ENCODE measurements at places on chromosomes 4 and X.

DNA sequence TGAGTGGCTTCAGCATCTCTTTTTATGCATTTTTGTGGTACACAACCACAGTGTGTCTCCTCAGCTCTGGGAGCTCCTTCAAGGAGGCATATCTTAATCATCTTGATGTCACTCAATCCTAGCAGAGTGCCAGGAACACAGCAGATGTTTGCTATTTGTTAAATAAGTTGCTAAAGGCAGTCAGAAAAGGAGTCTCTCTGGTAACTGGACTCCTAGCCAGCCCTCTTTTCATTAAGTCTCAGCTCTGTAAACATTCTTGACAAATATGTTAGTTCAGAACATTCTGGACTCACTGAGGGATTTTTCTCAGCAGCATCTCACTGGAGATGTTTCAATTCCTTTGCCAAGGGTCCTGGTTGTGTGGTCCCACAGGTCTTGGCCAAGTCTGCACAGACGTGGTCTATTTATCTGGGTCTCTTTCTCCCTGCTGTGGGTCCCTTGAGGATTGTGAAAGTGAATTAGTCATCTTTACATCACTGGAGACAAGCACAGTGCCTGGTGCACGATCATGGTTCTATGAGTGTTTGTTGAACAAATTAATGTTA is 20.3 kb upstream of the FAM9C start:
- peak; percentile 53 for DNase-seq

DNA sequence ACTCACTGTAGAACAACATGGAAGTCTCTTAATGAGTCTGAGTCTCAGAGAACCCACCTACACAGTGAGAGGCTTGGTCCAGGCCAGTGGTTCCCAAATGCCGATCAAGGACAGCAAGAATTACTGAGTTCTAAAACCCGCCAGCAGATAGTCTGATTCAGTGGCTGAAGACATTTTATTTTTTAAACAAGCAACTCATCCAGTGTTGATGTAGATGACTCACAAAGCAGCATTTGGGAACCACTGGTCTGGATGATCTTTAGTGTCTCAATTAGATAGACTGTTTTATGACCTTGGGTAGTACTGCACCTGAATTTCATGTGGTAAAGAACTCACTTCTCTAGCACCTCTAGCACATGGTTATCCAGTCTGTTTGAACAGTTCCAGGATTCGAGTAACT is 193.6 kb downstream of the FBXW7 start:
- no peak for DNase-seq

DNA sequence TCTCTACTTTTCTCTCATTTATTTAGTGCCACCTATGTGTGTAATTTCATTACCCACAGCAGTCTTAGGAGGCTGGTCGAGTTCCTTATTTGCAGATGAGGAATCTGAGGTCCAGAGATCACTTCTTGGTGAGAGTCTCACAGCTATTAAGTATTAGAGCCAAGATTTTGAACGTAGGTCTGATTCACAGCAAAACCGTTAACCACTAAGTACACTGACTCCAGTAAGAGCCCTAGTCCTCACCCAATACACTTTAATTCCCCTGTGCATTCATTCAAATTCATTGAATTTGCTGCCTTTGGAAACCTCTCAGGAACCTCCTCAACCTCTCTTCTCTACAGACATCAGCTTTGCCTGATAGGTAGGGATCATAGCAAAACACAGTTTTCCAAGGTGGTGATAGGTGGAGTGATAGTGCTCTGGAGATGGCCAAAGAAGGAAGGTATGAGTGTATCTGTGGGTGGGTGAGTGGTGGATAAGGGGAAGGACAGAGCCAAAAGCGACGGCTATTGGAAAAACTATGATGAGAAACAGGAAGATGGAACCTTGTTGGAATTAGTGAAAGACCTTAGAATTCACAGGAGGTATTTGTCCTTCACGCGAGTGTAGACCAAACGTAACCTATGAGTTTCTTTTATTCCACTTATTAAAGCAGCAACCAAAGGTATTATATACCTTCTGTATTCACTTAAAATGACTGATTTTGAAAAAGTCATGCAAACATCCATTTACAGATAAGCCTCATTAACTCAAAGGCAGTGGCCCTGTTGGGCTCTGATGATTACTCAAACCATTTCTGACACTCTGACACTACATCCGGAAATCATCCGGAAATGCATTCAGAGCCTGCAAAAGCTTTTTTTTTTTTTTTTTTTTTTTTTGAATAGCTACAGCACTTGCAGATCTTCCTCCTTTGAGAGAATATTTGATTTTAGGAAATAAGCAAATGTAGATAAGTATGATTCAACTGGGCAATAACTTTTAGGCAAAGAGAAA is 6.3 kb downstream of the FMR1 start:
- DNase-seq = no peak

DNA sequence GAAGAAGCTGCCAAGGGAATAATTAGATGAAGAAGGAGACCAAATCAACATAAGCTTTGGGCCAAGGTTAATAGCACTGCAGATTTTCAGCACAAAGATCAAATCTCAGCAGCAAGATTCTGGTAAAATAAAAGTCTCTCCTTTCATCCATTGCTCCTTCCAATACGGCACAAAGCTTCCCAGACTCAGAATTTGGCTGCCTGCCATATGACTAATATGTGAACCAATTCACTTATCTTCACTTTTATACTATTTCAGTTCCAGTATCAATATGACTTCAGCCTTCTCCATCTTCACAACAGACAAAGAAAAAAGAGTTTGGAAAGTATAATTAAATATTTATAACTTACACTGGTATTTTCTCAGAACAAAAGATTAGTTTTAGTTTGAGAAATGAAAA is 978.3 kb upstream of the GRID2 start:
- no peak for DNase-seq

DNA sequence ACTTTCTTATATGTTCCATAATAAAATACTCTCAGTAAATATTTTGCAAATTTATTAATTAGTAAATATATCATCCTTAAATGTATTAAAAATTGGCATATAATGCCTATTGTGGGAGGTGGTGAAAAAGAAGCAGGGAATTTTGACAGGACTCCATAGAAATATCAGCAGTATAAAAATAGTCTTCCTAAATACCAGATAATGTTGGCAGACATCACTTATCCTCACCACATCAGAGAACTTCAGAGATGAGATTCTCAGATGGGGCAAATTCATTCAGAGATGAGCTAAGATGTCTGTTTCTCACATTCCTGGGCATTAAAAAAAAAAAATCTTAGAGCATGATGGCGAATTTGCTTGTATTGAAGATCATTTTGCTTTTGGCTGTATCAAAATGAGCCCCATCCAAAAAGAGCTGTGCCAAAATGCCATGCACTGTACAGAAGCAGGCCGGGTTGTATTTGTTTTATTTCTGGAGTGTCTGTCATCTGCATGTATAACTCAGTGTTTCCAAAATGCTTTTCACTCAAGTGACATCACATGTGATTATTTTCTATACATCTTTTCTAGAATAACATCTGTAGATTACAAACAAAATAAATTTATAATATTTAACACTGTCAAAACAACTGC is 41.7 kb downstream of the ATP8A1 start:
- no peak for DNase-seq

GRCh38 chr4:15753786-15754185 is 24.3 kb upstream of the CD38 start:
- no peak for DNase-seq

DNA sequence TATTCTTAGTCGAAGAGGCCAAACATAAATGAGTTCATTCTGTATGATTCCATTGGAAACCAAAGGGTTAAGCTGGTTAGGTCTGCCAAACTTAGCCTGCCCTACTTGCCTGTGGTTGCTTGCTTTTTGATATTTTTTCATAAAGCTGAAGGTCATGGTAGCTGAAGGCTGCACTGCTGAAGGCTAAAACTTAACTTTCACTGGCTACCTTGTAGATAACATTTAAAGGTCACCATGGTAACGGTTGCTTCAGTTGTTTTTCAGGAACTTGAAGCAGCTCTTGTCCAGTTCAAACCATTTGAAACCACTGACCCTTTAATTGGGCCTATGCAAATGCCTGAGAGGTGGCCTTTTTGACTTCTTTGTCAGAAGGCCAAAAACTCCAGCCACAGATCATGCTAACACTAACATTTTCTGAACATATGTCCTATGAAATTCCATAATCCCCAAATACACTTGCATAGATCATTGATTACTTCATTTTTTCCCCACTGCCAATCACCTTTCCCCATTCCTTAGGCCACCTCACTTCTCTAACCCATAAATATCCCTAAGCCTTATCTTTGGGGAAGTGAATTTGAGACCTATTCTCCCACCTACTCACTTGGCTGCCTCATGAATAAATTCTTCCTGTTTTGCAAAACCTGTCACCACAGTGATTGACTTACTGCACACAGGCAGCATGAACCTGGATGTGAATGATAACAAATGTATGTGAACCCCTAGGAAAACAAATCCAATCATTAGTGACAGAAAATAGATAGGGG is 10.7 kb upstream of the SMIM10L2A start:
- no peak for DNase-seq

DNA sequence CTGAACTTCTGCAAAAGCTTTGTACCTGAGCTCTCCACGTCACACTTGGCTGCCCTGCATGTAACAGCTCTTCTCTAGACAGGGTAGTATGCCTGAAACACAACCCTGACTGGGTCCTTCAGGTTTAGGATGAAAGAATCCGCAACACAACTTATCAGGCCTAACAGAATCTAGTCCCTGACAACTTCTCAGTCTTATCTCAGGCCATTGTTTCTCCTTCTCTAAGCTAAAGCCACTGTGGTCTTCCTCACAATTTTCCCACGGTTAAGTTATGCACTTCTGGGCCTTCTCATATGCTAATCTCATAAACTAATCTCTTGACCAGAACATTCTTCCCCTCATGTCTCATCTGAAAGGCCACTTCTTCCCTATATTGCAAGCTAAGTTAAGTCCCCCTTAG is 10.8 kb upstream of the TMPRSS11B start:
- DNase-seq = no peak

GRCh38 chr4:610411-611261 is 14.7 kb upstream of the PDE6B start:
- peak; percentile 40 for DNase-seq

GRCh38 chr4:187992971-187993370 is 2.6 kb upstream of the ZFP42 start:
- no peak for DNase-seq

DNA sequence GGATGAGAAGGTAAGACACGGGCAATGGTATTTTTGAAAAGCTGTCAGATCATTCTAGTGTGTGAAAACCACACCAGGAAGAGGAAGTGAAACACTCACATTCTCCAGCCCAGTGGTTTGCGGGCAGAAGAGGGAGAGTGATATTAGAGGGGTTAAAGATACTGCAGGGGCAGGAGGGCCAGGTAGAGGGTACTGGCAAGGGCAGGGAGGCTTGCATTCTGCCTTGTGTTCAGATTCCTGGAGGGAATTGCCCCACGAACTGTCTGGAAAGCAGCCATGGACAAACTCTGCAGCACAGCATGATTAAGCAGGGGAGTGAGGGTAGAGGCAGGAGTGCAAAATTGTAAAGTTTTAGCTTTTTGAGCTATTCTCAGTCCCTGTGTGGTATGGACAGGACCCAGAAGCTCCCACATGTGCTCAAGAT is 30.9 kb downstream of the NIPAL1 start:
- DNase-seq = no peak

GRCh38 chr4:156790866-156791265 is 180.7 kb downstream of the PDGFC start:
- peak; percentile 32 for DNase-seq

- peak; percentile 4 for DNase-seq
Observed at GRCh38 chr4:28973587-28974350, 1746.4 kb upstream of the PCDH7 start.

- DNase-seq = no peak
Observed at GRCh38 chrX:139795196-139795595, 87.2 kb upstream of the MCF2 start.

DNA sequence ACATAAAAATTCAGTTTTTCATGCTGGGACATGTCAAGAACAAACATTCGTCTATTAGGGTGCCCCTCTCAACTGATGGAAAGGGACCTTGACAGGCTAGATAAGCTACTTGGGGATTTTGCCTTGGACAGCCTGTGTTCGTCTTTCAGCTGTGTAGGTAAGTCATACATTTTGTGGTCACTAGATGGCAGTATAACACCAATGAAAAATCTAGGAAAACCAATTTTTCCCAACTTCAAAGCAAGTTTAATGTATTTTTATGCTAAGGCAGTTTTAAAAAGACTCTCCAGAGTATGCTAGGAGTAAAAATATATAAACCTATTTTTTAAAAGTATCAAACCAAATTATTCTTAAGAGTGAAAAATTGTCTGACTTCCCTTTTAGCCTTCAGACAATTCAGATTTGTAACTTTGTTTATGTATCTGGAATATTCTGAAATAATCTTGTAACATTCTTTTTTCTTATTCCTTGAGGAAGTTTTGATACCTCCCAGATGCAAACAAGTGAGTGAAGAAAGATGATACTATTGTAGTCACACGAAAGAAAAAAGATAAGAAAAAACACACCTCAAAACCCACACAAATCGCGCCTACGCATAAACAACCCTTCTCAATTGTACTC is 158.3 kb downstream of the CPE start:
- DNase-seq = peak; percentile 32

GRCh38 chrX:39532761-39533160 is 565.0 kb downstream of the BCOR start:
- DNase-seq = no peak

GRCh38 chr4:121192480-121192879 is 28.4 kb upstream of the TNIP3 start:
- peak; percentile 52 for DNase-seq

DNA sequence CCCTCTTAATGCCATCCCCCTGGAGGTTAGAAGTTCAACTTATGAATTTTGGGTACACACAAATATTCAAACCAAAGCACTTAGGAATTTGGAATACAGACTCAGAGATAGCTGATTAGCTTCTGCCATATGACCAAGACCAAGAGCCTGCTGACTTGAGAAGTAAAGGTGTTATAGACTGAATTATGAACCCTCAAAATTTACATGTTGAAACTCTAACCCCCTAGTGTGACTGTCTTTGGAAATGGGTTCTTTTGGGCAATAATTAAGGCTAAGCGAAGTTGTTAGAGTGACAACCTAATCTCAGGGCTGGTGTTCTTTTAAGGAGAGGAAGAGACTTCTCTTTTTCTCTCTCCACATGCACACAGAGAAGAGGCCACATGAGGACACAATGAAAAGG is 151.2 kb downstream of the COX18 start:
- DNase-seq = no peak

- no peak for DNase-seq
Observed at GRCh38 chr4:164734484-164734883, 19.4 kb upstream of the SMIM31 start.

DNA sequence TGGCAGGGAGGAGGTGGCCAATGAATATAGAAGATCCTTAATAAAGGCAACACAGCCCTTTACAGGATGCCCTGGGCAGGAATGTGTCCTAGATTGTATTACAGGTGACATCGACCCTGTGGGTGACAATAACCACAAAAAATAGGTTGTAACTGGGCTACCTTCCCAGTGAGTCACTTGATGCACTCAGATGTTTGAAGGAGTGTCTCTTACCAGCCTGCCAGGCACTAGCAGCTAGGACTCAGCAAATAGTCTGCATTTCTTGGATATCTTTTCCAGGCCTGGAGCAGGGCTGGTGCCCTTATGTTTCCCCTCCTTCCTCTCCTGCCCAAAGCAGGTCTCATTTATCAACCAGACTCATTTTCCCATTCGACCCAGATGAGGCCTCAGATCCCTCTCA is 50.9 kb upstream of the TMEM164 start:
- no peak for DNase-seq

Data from GM03348 (cell line).